ENCODE measurements at places on chromosomes 6 and 20.

DNA sequence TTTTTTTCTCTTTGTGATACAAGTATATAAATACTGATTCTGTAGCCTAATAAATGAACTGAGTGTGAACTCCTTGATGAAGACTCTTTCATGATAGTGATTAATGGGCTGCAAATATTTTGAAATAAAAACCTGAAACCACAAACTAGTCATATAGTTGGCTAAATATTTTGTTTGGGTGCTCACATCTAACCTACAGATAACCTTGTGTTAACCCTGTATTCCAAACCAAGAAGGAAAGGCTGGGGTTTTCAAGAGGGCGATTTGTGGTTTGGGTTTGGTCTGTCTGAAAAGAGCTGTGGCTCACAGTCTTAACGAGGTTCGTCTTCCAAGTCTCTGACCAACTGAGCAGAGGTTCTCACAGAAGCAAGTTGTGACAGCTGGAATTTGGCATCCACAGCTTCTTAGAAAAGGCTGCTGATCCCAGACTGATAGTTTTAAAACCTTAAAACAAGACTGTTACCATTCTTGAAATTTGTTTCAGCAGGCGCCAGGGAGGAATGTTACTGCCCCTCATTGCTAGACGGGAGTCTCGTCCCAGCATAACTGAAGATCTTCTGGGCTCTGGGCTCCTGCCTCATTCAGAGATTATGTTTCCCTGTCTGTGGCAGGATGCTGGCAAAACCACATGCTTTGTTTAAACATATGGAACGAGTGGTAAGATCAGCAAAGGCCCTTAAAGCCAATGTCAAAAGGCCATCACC is 736.4 kb upstream of the MARCKS start:
- DNase-seq: no peak

DNA sequence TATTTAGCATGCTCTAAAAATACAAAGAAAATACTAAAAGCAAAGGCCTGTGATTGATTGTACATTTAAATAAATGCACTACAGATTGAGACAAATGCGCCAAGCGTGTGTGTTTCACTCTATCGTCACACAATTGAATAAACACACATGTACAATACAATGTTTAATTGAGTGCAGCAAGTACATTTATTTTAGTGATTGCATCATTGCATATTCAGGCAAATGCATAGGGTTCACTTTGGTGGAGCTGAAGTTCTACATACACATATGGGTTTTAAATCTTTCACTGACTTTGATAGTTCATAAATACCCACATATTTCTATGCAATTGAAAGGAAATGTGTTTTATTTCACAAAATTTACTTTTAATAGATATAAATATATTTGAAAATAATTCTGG is 750.6 kb upstream of the MMS22L start:
- no peak for DNase-seq

DNA sequence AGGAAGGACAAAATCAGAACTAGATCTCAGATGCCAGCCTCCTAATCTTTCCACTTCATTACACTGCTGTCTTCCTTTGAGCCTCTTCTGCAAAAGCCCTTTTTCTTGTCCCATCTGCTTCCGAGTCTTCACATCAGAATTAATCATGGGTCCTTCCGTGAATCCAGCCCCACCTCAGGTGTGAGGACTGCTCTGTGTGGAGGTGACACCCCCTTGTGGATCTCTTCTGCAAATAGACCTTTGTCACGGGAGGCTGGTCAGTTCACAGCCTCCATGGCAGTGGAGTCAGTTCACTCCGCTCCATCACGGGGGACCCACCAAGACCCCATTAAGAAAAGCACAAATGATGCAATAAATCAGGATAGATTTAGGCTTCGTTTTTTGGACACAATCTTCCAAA is 171.1 kb downstream of the ADAT2 start:
- no peak for DNase-seq

GRCh38 chr6:125948455-125948854 is 8.1 kb upstream of the HINT3 start:
- DNase-seq: no peak

DNA sequence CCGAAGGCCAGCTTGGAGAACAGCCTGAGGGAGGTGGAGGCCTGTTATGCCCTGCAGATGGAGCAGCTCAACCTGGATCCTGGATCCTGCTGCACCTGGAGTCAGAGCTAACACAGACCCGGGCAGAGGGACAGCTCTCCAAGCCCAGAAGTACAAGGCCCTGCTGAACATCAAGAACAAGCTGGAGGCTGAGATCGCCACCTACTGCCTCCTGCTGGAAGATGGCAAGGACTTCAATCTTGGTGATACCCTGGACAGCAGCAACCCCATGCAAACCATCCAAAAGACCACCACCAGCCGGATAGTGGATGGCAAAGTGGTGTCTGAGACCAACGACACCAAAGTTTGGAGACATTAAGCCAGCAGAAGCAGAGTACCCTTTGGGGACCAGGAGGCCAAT is 223.5 kb upstream of the ID4 start:
- DNase-seq: no peak

DNA sequence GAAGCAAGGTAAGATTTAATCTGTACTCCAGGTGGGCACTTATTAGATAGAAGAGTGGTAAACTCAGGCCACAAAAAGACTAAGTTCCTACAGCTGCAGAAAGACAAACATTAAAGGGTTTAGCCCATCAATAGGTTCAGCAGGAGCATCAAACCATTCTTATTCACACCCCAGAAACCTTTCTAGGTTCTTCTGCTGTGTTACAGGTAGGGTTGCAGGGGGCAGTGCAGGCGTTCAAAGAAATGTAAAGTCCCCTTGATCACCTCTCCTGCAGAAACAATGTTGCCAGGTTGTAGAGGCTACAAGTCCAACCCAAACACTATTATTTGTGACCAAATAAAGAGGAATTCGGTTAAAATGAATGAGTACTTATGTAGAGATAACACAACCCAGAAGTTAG is 31.8 kb downstream of the PHACTR1 start:
- DNase-seq: no peak

DNA sequence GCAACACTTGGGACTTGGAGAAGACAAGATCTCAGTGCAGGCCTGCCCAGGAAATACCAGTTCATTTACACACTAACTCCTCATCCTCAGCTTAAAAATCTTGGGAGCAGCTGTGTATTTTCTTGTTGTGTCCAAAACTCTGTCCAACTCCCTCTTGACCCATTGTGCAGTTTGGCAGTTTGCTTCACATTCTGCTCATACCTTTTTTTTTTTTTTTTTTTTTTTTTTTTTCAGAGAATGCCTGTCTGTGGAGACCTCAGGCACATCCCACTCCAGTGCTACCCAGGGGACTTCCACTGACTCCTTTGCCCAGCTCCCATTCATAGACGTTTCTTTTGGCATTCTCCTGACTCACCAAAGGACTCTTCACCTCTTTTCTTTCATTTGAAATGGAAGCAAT is 265.8 kb upstream of the TCF21 start:
- DNase-seq: no peak

- no peak for DNase-seq
Observed at GRCh38 chr20:8155229-8155628, 23.2 kb downstream of the PLCB1 start.

- no peak for DNase-seq
Observed at GRCh38 chr20:47133809-47134456, 222.6 kb downstream of the ZMYND8 start.

- DNase-seq: no peak
Observed at GRCh38 chr6:45920819-45921511, 94.7 kb downstream of the CLIC5 start.
